ENCODE measurements at places on chromosomes 12 and 14.
A peak's percentile ranks its signal among the peaks of the same experiment; 100 is the strongest.

- DNase-seq: no peak
Measured at GRCh38 chr12:91732086-91732485, 413.6 kb downstream of the BTG1 start.

DNA sequence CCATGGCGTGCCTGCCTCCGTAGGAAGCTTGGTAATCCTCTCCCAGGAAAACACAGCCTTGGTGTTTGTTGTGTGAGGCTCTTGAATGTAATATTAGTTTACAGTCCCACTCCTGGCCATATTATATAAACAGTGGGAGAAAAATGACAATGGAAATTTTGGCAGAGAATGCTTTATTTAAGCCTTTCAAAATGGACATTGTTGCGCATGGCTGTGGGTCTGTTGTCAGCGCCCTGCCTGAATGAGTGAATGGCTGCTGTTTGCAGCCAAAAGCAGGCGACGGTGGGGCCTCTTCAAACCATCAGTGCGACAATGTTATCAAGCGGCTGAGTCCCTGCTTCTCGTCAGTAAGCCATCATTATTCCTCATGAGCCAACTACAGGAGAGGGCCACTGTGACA, 201.8 kb upstream of the RMST start:
- DNase-seq: no peak

DNA sequence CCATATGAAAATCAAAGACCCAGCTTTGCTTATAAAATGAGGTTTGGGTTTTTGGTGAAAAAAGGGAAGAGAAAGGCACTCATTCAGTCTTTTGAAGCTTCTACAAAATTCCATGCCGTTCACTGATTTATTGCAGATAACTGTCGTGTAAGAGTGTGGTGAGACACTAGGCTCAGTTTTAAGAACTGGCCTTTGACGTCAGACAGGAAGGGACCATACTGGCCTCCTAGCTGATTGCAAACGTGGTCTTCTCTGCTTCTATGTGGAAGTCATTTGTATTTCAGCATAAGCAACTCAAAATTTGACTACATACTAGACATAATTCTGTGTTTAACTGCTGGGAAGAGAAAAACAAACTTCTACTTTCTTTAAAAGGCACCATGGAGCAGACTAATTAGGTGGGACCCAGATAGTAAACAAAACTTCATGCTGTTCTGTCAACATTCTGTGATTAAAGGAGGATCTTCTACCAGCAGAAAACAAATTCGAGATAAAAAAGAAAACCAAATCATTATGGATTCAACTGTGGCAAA, 168.7 kb downstream of the TTC7B start:
- no peak for DNase-seq

DNA sequence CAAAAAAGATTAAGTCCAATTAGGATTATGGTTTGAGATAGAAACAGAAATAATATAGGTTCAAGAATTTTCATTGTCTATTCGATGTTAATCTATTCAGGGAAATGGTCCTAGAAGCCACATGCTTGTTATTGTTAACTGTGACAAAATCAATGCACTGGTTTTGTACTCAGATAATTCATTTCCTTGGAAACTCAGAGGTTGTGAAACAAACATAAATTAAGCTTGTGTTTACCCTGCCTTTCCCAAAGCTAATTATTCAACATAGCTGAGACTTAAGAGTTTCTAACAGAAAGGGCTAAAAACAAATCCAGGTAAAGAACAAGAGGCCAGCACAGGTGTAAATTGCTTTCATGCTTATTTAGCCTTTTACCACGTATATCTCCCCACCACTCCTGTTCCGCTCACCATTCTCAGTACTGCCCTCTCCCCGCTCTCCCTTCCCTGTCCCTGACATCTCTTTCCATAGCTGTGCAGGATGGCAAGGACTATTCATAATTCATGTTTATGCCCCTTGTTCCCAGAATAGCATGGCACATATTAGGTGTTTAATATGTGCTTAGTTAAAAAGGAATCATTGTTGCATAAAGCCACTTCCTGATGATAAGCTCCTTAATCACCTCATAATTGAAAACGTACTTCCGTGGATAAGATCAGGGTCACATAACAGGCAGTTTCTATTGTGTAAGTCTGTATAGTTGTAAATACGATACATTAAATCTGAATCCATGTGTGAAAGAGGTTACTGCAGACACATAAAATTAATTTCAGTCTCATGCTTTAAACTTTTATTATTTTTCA, 131.8 kb upstream of the USP15 start:
- DNase-seq: no peak

DNA sequence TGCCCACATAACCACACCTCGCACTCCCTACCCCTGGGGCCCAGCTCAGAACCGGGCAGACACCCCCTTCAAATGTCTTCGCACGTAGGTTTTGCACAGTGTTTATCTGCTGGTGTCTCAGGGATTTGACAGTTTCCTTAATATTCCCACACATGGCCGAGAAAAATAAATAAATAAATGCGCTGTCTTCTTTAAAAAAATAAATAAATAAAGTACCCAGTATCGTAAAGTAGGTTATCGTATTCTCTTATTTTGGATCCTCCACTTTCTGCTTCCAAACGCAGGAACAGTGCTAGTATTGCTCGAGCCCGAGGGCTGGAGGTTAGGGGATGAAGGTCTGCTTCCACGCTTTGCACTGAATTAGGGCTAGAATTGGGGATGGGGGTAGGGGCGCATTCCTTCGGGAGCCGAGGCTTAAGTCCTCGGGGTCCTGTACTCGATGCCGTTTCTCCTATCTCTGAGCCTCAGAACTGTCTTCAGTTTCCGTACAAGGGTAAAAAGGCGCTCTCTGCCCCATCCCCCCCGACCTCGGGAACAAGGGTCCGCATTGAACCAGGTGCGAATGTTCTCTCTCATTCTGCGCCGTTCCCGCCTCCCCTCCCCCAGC, 710 bp upstream of the FOS start:
- no peak for DNase-seq

- no peak for DNase-seq
Measured at GRCh38 chr12:131818821-131819585, 9.2 kb upstream of the MMP17 start.

- peak; percentile 36 for DNase-seq
Measured at GRCh38 chr12:75488553-75488952, 8.0 kb downstream of the GLIPR1 start.

GRCh38 chr12:93183940-93184671, 193.6 kb upstream of the NUDT4 start:
- DNase-seq: no peak

- DNase-seq: no peak
Measured at GRCh38 chr12:12592930-12593329, 18.7 kb upstream of the CREBL2 start.

GRCh38 chr12:70272510-70272909, 29.3 kb downstream of the CNOT2 start:
- no peak for DNase-seq

GRCh38 chr14:63896278-63896720, 43.5 kb downstream of the SYNE2 start:
- no peak for DNase-seq

- no peak for DNase-seq
Measured at GRCh38 chr14:104222396-104223036, 84.1 kb downstream of the KIF26A start.

DNA sequence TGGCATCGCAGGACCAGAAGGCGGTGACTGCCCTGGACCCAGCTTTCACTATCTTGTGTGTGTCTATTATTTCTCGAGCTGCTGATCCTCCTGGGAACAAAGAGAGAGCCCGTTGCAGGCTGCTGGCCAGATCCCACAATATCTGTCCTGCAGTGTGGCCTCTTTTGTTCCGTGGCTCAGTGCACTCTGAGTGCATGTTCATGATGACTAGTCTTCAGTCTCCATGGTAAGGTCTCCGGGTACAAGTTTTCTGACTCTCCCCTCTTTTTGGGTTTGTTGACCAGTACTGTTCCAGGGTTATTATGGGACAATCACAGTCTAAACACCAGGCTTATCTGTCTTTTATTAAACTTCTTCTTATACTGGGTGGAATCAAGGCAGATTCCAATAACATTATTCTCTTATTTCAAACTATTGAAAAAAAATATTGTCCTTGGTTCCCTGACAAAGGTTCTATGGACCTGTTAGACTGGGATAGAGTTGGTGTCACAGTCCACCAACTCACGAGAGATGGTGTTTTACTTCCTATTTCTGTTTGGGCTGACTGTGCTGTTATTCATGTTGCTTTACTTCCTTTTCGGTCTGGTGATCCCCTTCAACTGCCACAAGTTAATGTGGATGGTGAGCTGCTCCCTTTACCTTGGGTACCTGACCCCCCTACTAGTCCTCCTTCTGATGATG, 192.9 kb upstream of the ALG10B start:
- DNase-seq: no peak

DNA sequence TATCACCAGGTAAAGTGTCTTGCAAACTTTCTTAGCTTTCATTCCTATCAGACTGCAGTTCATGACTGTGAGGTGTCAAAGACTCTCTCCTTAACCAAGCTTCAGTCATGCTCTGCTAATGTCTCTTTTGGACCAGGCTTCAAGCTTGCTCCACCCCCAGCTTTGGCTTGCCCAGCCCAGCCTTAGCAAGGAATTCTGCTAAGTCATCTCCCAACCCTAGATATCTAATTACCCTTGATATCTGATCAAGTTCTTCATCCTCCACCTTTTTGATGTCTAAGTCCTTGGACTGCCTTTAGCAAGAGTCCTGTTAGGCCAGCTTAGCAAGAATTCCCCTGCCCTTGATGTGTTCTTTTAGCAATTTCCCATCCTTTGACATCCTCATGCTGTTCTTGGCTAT, 108.9 kb upstream of the FGD4 start:
- no peak for DNase-seq

- DNase-seq: no peak
Measured at GRCh38 chr12:39426636-39427240, 16.2 kb downstream of the KIF21A start.

DNA sequence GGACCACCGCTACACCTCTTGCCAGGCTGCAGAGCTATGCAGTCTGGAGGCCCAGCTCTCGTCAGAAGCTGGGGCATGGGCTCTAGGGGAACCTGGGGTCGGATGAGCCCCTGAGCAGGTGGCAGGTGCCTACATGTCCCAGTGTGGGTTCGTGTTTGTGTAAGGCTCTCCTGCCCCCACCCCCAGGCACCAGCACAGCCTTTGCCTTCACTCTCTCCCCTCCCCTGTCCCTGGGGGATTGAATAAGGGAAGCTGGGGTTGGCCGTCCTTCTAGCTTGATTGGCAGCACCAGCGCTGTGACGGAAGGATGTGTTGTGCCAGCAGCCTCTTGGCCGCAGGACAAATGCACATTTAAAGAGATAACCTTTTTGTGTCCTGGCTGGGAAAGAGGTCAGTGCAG, 34.8 kb upstream of the TSPAN9 start:
- no peak for DNase-seq

DNA sequence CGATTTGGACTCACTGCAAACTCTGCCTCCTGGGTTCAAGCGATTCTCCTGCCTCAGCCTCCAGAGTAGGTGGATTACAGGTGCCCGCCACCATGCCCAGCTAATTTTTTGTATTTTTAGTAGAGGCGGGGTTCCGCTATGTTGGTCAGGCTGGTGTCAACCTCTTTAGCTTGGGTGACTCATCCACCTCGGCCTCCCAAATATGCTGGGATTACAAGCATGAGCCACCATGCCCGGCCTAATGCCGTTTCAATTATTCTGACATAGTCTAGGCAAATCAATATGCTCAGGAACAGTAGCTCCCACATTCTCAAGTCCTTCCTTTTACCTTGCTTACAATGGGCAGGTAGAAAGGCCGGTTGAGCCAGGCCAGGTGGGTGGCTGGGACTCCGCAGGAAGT, 82.0 kb upstream of the EEA1 start:
- no peak for DNase-seq

DNA sequence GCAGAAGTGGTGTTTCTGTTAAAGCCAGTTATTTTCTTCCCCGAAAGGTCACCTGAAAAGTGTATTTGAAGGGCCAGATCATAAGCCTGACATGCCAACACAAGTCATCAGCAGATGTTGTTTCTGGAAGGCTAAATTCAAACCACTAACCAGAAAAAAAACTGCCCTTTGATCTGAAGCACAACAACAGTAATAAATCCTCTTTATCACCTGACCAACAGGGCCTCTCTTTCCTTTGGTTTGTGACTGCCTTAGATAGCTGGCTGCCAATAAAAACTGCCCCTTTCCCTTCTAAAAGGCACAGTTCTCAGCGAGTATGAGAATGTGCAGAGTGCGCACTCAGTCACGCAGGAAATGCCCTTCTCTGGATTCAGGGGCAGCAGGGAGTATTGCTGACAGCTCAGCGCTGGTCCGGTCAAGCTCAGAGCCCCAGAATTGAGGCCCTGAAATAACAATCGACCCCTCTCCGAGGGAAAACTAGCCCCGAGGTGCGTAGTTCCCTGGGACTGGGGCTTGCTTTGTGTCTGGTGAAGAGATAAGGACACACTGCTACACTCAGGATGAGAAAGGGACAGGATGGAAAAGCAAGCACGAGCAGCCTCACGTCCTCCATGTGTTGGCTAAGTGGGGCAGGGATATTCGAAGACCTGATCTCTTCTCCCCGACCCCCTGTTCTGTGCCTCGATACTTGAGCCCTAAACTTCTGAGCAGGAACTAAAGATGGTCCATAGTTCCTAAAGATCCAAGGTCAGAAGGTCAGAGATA, 184.2 kb upstream of the GZMB start:
- peak; percentile 12 for DNase-seq

GRCh38 chr12:94202245-94203180, 54.1 kb downstream of the PLXNC1 start:
- no peak for DNase-seq

GRCh38 chr12:26187014-26187798, 8.2 kb upstream of the SSPN start:
- no peak for DNase-seq

- DNase-seq: no peak
Measured at GRCh38 chr14:78486081-78486480, 315.9 kb downstream of the NRXN3 start.

DNA sequence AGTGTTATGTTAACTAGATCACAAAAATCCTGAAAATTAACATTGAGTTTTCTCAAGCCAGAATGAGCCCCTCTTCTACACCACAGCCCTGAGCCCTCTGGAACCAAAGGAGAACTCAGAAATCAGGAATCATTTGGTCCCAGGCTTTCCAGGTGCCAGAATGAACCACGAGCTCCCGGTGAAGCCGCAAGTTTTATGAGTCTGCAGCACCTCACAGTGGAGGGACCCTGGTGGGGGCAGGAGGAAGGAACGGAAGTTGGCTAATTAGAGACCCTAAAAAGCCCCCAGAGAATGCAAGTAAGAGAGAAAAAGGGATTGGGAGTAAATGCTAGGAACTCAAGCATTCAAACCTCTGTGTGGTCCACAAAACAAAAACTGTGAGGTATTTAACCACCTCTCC, 52.9 kb upstream of the BCL2L14 start:
- no peak for DNase-seq

- no peak for DNase-seq
Measured at GRCh38 chr14:55092341-55092740, 36.7 kb upstream of the LGALS3 start.

DNA sequence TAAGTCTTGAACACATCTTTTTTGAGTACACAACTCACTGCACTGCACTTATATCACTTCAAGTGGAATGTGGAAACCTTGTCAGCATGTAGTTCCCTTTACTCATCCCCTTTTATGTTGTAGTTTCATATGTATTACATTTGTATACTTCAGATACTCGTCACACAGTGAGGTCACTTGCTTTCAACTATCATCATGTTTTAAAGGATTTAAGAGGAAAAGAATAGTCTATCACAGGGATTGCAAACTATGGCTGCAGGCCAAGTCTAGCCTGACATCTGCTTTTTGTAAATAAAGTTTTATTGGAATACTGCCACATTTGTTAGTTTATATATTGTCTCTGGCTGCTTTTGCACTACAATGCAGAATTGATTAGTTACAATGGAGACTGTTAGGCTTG, 24.3 kb downstream of the CNOT2 start:
- no peak for DNase-seq

- no peak for DNase-seq
Measured at GRCh38 chr12:83629931-83630330, 943.2 kb downstream of the TMTC2 start.

- no peak for DNase-seq
Measured at GRCh38 chr12:66032739-66033138, 97.8 kb downstream of the LLPH start.

All from HEK293T (cell line).